ENCODE measurements at places on chromosomes 3 and 15.

DNA sequence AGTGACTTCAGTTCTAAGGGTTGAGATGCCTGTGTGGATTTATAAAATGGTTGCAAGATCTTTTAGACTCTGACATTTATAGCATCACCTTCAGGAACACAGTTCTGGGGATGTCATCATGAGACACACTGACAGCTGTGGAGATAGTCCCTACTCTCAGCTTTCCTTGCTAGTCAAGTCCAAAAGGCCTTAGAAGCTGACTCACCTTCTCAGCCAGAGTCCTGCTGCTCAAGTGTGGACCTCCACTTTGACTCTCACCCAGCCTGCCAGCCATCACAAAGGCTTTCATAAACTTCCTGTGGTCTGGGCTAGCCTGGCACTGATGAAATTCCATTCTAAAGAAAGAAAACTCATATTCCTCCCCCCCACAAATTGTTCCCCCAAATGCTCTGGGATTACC, 44.8 kb downstream of the TMEM39A start:
- DNase-seq, result no peak

DNA sequence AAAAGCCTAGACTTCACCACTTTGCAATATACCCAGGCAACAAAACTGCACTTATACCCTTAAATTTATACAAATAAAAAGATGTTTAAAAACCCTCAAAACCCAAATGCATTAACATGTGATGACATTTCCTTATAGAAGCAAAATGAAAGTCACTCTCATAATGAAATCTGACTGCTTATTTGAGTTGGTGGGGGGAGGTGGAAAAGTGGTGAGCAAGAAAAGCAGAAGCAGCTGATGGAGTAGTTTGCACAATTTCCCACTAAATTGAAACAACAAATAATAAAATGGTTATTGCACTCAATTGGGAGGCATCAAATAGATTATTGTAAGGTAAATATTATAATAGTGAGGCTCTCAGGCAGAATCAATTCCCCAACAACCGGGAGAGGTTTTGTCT, 54.0 kb upstream of the GADL1 start:
- no peak for DNase-seq

DNA sequence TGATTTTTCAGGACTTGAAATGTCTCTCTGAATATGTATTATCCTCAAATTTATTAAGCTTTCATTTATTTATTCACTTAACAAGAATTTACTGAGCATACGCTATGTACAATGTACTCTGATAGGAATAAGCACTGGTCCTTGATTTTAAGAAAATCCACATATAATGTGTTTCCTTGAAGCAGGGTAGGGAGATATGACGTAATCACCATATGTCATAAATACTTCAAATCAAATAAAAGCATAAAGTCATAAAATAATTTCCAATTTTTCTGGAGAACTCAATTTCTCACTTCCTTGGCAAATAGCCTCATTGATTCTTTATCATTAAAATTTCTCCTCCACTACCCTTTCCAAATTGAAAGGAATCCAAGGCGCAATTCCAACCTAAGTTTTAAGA, 177.8 kb upstream of the GAP43 start:
- no peak for DNase-seq

DNA sequence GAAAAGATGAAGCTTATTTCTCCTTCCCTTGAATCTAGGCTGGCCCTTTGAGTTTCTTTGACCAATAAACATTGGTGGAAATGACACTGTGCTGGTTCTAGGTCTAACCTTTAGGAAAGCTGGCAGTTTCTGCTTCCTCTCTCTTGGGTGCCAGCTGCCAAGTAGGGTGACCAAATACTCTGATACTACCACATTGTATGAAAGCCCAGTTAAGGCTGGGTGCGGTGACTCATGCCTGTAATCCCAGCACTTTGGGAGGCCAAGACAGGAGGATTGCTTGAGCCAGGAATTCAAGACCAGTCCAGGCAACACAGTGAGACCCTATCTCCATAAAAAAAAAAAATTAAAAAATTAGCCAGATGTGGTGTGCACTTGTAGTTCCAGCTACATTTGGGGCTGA, 320.7 kb downstream of the ZNF621 start:
- no peak for DNase-seq

GRCh38 chr15:42510258-42511006, 15.0 kb downstream of the SNAP23 start:
- DNase-seq, result no peak

GRCh38 chr3:18556503-18557135, 131.5 kb upstream of the SATB1 start:
- peak; percentile 16 for DNase-seq

GRCh38 chr3:14261229-14261628, 82.6 kb downstream of the LSM3 start:
- peak; percentile 75 for DNase-seq

DNA sequence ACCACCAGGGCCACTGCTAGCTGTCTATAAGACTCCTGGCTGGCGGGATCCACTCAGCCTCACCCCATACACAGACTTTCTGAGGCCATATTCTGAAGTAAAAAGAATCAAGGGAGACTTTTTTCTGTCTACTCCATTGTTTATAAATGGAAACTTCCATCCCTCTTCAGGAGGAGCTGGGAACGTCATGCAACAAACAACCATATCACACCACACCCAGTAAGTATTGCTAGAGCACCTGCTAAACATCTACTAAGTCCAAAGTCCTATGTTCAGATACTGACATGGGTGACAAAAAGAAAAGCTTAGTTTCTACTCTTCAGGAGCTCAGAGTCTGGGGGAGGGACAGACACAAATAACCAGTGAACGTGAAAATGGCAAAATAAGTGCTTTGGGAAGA, 324.8 kb upstream of the ONECUT1 start:
- DNase-seq, result no peak

GRCh38 chr3:162719684-162720341, 1223.2 kb downstream of the OTOL1 start:
- DNase-seq, result no peak

DNA sequence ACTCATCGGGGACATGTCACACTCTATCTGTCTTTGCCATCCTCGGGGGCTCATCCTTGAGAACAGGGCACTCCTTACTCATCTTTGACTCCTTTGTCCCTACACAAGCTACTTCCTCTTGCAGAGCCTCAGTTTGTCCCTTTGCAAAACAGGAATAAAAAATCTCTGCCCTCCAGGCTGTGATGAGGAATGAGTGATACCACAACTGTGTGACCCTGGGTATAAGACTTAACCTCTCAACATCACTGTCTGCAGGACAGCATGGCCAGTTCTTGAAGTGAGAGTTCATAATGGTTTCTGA, 48.5 kb downstream of the IQSEC1 start:
- no peak for DNase-seq

- no peak for DNase-seq
Measured at GRCh38 chr3:30488070-30488756, 118.2 kb upstream of the TGFBR2 start.

DNA sequence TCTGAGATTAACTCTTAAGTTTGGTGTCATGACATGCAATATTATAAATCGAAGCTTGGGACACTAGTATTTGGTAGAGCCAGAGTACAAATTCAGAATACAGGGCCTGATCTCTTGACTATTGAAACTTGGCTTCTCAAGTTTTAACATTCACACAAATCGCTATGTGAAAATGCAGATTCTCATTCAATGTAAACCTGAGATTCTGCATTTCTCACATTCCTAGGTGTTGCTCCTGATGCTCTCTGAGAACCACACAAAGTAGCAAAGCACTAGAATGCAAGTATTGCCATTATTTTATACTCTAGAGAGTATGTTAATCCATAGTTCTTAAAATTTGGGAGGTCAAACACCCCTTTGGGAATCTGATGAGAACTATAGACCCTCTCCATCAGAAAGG, 47.9 kb downstream of the WDR49 start:
- DNase-seq, result no peak

DNA sequence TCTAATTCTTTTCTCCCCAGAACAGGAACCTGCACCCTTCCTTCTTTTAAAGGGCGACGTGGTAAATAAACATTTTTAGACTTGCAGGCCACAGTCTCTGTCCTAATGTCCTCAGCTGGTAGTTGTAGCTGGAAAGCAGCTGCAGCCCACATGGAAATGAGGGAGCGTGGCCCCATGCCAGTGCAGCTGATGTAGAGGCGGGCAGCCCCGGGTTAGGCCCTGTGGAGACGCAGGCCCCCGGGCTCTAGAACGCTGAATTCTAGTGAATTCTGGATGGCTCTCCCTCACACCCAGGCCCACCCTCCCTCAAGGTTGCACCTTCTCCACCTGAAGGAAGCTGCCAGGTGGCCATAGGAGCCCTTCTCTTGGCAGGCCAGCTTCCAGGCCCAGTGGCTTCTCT, 52.3 kb downstream of the PGPEP1L start:
- no peak for DNase-seq

- no peak for DNase-seq
Measured at GRCh38 chr3:147962408-147963164, 553.4 kb downstream of the ZIC1 start.

DNA sequence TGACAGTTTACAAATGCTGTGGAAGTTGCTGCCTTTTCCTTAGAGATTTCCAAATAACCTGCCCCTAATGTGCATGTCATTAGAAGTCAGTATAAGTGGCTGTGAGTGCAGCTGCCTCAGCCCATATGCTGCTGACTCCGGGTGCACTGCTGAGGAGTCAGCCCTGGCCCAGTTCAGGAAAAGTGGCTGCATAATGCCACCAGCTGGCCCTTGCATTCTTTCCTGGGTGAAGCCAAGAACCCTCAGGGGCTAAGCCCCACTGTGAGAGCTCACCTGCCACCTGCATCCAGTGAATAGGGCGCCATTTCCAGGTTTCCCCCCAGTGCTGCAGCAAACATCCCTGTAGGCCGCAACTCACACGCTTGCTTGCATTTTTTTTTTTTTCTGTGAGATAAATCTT, 139.9 kb downstream of the TJP1 start:
- no peak for DNase-seq

DNA sequence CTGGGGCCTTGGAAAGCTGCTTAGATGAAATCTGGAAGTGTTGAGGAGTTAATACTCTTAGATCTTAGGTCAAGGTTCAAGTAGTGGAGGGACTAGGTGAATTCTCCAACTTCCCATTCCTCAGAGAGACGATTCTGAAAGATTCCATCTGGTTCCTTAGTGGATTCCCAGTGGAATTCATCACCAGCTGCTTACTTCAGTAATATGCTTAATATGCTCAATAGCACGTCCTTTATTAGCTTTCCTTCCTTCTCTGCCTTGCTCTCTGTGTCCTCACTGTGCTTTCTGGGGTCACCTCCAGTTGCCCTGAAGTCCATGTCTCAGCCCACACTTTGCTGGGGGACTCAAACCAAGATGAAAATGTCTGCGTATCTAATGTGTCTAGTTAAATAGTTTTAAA, 31.0 kb downstream of the CEP63 start:
- no peak for DNase-seq

DNA sequence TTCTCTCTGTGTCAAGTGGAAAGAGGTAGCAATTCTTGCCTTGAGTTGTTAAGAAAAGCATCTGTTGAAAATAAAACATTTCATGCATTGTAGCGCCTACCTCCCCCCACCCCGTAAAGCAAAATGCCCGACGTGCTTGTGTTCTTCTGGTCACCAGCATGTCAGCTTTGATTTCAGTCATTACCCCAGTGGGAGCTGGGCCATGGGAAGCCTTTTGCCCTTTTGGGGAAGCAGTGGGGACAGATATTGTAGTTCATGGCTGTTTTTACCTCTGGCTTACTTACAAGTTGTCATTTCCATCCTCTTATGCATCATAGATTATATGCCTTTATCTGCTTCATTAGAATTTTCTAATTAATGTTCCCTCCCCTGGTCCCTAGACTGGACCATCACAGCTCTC, 328.7 kb downstream of the RYR3 start:
- DNase-seq, result no peak

- peak; percentile 38 for DNase-seq
Measured at GRCh38 chr3:171772427-171773056, 37.7 kb downstream of the PLD1 start.

GRCh38 chr3:123644358-123644757, 59.5 kb upstream of the HACD2 start:
- DNase-seq, result no peak

- no peak for DNase-seq
Measured at GRCh38 chr15:70034141-70034540, 63.6 kb downstream of the TLE3 start.

- DNase-seq, result peak; percentile 13
Measured at GRCh38 chr3:112514527-112515128, 15.4 kb upstream of the BTLA start.

DNA sequence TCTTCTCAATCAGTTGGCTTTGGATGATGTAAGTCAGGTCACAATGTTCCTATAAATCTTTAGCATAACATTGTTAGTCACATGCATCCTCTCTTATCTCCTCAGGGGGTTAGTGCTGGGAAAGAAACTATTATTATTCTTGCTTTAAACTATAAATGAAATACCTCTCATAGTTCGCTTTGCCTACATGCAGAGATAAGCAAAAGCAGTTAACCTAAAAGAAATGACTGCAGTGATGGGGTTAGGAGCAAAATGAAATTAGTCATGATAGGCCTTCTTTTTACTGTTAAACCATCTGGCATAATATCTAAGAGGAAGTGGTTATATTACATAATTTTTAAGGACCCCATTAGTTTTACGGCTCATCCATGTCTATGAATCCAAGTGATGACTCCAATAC, 91.7 kb upstream of the IGSF10 start:
- no peak for DNase-seq

DNA sequence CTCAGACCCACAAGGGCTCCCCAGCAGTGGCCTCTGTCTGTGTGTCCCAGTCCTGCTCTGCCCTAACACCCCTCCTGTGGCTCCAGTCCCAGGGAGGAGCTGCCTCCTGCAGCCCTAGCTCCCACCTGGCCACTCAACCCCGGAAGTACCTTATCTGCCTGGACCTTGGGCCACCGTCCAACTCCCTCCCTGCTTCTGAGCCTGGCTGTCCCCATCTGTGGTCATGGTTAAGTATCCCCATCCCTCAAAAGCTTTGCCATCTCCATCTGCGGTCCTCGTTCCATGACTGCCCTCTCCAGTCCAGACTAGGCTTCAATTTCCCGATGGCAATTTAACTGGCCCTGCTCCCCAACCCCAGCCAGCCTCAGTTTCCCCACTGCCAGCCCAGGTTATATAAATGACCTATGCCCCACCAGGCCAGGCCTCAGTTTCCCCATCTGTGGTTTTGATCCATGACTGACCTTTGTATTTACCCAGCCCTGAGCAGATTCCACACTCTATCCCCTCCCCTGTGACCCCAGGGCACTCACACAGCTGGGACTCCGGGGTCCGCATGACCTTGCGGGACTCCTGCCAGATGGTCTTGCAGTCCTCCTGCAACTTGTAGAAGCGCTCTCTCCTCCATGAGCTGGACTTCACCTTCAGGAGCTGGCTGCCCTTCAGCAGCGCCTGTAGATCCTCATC, 9.6 kb downstream of the PLCD1 start:
- no peak for DNase-seq

DNA sequence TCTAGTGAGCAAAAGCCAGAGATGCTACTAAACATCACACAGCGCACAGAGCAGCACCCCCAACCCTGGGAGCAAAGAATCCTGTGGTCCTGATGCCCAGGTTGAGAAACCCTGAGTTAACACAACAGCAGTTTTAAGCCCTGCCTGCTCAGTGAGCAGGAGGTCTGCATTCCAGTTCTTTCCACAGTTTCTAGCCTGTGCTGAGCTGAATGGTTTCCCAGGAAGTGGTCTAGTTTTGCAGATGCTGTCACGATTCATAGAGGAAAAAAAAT, 171.1 kb upstream of the PROK2 start:
- DNase-seq, result no peak

- no peak for DNase-seq
Measured at GRCh38 chr3:4071481-4072184, 231.5 kb upstream of the SETMAR start.

GRCh38 chr3:3836845-3837244, 37.6 kb downstream of the LRRN1 start:
- no peak for DNase-seq

Data from CD4-positive, alpha-beta T cell treated with Interleukin-15 for 4 hours (primary cell).